Stimulated activated naive CD8-positive, alpha-beta T cell treated with anti-CD3 and anti-CD28 coated beads, Interleukin-15, amount 100 ng/mL, for 72 hours (primary cell): ENCODE measurements at places on chromosomes 16 and 17.

GRCh38 chr16:46787909-46788308 lies 39.8 kb upstream of the MYLK3 start:
- DNase-seq, result no peak

GRCh38 chr16:9308356-9308801 lies 216.9 kb downstream of the HAPSTR1 start:
- no peak for DNase-seq

- DNase-seq, result peak; percentile 78
Observed at GRCh38 chr16:2715519-2715918, 4.5 kb downstream of the PRSS27 start.

DNA sequence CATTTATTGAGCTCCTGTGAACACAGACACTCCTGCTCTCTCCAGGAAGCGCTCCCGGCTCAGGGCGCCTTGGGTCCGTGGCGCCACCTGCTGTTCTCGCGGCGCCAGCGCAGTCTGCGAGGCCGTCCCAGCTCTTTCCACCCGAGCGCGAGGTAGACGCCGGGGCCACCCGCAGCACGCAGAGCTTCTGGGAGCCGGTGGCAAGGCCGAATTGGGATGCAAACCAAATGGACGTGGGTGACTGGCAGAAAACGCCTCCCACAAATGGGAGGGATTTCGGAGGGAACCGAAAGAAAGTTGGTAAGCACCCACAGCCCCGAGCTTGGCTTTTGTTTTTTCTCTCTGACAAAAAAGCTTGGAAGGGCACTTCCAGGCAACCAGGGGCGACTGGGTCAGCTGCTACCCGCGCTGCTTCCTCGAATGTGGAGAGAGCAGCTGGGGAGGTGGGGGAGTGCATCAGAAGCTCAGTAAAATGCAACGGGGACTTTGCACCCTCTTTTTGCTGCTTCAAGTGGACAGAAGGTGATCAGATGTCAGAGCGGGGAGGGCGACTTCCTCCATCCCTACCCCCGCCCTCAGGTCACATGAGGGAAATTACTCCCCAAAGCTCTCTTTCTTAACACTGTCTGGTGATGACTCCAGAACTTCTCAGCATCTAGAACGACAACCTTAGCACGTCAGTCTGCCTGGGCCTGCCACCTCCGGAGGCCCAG lies 13.5 kb upstream of the N4BP1 start:
- DNase-seq, result peak; percentile 85

DNA sequence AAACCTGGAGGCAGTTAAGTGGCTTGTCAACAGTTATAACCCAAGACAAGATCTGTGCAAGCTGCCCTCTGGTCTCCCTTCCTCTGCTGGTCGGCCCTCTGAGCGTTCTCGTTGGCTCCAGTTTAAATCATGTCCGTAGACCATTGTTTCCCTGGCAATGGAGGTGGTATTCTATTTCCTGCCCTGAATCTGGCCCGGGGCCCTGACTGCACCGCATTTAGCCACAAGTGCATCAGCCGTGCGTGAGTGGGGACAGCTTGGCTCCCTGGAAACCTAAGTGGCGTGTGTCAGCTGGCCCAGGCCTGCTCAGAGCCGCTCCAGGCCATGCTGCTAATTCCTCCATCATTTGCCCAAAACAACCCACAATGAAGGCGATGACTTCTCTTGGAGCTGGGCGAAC lies 15.0 kb upstream of the MYLK3 start:
- DNase-seq, result no peak

- DNase-seq, result no peak
Observed at GRCh38 chr17:5941258-5941657, 128.9 kb upstream of the WSCD1 start.

- DNase-seq, result no peak
Observed at GRCh38 chr17:15446036-15446435, 21.4 kb downstream of the CDRT4 start.

GRCh38 chr16:87126403-87127025 lies 190.7 kb downstream of the C16orf95 start:
- no peak for DNase-seq

DNA sequence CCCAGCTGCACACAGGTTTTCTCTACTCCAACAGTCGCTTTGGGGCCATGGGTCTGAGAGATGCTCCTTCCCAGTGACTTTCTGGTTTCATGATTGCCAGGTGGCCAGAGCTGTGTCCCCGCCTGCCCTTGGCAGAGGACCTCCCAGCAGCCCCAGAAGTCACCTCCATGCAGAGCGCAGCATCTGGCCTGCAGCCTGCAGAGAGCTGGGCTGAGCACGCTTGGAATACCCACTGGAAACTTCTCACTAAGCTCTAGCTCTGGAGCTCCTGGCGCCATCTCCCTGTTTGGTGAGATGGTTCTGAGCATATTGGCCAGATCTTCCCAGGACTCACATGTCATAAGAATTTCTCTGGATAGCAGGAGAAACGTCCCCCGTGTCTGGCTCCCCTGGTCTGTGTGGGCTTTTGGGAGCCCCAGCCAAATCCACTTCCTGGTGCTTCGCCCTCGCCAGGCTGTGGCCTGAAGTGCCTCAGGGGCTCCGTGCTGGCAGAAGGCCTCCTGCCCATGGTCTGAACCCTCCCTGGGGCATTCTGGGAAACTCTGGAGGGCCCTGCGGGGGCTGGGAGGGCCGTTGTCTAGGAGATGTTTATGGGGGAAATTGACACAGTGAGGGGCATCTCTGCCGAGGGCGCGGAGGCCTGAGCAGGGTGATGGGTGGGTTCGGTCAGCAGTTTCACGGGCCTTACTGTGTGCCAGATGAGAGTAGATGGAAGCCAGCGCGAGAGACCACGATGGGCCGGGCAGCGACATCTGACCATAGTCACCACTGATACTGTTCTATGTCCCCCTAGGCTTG lies 73.2 kb upstream of the CIBAR2 start:
- DNase-seq, result no peak

DNA sequence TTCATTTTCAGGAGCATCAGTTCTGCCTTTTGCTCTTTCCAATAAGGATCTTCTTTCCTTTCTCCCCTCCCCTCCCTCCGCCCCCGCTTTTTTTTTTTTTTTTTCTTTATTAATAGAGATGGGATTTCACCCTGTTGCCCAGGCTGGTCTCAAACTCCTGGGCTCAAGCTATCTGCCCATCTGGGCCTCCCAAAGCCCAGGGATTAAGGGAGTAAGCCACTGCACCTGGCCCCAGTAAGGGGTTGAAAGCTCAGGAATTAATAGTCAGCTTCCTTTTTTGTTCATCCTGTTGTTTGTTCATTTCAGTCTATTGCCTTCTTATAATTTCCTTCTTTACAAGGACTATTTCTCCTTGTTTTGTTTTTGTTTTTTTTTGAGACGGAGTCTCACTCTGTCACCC lies 7.9 kb upstream of the C17orf58 start:
- no peak for DNase-seq

- no peak for DNase-seq
Observed at GRCh38 chr17:66807182-66807581, 27.7 kb upstream of the CACNG5 start.

- no peak for DNase-seq
Observed at GRCh38 chr17:29595943-29596774, 3.2 kb downstream of the ANKRD13B start.

- no peak for DNase-seq
Observed at GRCh38 chr17:30310562-30310961, 18.8 kb upstream of the BLMH start.

DNA sequence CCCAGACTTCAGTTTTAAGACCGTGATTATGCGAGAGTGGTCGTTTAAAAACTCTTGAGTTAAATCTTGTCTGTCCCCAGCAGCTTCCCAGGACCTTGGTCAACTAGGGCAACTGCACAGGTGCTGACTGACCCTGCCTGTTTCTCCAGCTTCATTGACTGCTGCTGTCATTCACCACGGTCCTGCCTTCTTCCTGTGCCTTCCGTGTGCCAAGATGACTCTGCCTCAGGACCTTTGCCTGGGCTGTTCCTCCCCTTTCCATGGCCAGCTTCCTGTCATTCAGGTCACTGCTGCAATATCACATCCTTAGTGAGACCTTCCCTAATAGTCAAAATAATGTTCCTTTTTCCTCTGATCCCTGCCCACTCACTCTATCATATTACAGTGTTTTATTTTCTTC lies 3.9 kb downstream of the KIAA0513 start:
- no peak for DNase-seq
